Astrocyte of the hippocampus (primary cell): ENCODE measurements at places on chromosomes 12 and 14.

GRCh38 chr12:21370845-21371449 lies 1.8 kb upstream of the IAPP start:
- DNase-seq, result no peak

DNA sequence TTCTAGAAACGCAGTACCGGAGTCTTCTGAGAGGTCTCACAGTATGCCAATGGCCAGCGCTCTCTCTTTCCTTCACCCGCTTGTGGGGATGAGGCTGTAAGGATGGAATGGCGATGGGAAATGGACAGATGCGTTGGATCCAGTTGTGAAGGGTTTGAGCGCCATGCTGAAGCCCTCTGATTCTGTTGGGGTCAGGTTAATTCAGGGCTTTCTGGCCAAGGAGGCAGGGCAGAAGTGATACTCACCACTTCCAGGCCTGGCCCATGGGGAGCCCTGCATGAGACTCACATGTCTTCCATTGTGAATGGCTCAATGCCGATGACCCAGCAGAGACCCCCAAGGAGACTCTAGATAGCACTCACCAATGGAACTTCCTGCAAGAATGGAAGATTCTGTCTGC lies 114.3 kb downstream of the BCL11B start:
- no peak for DNase-seq

DNA sequence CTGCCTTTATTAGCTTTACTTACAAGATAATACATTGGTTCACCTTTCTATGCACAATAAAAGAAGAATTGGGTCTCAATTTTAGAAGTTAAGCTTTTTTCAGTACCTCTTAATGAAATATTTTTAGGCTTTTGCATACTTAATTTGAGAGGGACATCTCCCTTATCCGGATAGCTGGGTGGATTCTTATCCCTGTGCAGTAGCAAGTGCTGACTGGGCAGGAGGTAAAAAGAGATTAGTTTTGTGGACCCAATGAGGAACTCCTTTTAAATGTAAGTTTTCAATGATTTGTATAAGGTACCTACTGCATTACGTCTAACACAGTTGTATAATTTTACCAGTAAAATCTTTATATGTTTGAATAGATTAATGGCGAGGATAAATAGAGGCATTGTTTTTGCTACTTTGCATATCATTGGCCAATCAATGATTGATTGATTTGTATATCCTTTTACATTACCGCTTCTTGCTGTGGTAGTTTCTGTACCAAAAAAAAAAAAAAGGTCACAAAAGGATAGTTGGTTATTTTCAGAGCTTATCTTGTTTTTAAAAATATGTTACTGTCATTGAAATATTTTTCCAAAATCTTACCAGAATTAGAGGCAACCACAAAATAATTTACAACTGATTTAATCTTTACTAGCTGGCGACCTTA lies 2.2 kb downstream of the CPSF6 start:
- no peak for DNase-seq

DNA sequence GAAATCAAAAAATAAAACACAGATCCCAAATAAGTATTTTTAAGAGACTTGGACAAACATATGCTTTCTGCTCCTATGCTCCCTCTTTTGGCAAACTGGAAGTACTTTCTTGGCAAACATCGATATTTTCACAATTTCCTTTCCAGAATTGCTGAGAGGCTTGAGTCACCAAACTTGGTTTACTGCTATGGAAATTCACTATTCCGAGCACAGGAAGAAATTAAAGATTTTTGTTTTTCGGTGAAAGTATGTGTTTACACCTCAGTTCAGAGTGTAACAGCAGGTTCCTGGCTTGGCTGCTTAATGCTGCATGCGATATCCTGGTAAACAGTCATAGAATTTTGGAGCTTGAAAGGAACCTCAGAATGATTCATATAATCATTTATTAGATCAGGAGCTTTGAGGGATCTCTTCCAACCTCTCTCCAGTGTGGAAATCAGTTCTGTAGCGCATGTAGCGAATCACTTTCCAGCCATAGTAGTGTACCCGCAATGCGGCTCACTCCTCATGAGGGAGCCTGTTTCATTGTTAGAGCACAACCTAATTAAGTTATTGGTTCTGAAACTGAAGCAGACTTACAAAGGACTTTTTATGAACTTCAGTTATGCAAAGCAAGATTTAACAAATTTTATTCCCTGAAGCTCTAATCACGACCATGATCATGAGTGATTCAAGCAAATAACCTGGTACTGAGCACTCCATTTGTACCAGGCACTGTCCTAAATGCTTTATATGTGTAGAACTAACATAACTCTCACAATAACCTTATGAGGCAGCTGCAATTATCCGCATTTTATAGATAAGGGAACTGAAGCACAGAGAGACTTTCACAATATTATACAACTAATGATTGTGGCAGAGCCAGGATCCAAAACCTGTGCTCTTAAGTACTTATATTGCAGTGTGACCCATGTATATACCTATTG lies 56.4 kb upstream of the ATP2A2 start:
- DNase-seq, result peak; percentile 83

DNA sequence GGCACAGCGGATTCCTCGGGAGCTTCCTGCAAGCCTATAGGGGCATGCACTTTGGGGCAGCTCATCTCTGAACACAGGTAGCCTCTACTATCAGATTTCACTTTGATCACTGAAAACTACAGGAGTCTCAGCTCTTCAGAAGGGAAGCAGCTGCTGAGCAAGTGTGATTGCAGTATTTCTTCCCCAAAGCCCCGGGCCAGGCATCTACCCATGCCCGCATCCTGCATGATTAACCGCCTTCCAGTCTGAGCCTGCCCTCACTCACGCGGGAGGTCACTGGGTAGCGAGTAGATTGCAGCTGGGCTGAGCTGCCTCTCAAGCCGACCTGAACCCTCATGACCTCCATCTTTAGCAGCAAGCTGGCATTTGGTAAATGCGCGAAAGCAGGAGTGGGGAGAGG lies 334.7 kb downstream of the DPF3 start:
- DNase-seq, result peak; percentile 65

GRCh38 chr14:33556382-33557121 lies 394.3 kb downstream of the EGLN3 start:
- peak; percentile 45 for DNase-seq

DNA sequence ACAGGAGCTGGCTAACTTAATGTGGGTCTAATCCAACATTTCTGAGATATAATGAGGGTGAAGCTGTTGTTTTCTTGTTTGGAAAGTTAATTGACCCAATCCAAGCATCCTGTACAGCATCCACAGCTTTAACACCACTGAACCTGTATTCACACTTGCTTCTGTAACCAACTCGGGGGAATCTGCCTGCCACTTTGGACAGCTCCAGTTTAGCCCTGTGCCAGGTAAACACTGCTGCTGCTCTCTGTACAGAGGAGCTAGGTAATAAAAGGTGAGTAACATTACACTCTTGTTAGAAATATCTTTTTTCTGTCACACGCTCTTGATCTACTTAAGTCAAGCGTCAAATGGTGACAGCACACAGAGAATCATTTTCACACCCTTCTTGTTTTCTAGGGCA lies 700 bp downstream of the OR11G2 start:
- no peak for DNase-seq

DNA sequence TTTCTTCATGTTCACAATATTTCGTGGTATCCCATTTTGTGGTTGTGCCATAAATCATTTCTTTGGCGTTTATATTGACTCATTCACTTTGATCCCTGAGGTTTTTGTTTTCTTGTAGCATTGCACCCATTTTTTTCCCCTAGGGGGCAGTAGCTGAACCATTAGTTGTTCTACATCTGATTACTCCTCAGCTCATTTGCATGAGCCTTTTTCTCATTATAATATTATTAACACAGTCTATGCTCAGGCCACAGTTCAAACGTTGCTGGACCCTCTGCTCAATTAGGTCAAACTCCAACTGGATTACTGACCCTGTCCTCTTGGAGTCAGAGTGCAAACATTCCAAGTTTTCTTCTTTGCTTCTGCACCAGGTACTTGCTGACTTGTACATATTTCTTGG lies 475.4 kb upstream of the SEL1L start:
- DNase-seq, result no peak
